Hematopoietic multipotent progenitor cell treated with erythropoietin and hydrocortisone succinate and interleukin-3 and kit ligand, for 15 days (in vitro differentiated cells): ENCODE measurements at places on chromosomes 4 and X.

- DNase-seq, result no peak
Measured at GRCh38 chrX:26470941-26471340, 255.0 kb downstream of the MAGEB5 start.

- no peak for DNase-seq
Measured at GRCh38 chr4:141119071-141119470, 14.2 kb downstream of the RNF150 start.

GRCh38 chr4:99629962-99630554, 27.6 kb downstream of the C4orf54 start:
- DNase-seq, result no peak

DNA sequence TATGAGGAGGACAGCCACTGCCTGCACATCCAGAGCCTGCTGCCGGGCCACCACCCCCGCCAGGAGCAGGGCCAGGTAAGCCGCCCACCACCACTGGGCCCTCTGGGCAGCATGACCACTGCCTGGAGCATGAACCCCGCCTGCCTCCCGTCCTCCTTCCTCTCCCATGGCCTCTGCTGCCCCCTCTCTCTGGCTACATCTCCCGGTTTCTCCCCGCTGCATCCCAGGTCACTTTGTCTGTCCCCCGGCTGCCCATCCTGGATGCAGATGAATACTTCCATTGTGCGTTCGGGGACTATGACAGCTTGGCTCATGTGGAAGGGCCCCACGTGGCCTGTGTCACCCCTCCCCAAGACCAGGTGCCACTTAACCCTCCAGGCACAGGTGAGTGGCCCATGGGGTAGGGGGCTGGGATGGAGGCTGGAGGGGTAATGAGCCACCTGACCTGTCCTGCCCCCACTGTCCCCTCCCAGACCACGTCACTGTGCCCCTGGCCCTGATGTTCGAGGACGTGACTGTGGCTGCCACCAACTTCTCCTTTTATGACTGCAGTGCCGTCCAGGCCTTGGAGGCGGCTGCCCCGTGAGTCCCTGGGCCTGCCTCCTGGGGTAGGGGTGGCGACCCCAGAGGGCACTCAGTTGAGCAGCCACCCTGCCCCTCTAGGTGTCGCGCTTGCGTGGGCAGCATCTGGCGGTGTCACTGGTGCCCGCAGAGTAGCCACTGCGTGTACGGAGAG, 6.0 kb downstream of the PLXNB3 start:
- no peak for DNase-seq

DNA sequence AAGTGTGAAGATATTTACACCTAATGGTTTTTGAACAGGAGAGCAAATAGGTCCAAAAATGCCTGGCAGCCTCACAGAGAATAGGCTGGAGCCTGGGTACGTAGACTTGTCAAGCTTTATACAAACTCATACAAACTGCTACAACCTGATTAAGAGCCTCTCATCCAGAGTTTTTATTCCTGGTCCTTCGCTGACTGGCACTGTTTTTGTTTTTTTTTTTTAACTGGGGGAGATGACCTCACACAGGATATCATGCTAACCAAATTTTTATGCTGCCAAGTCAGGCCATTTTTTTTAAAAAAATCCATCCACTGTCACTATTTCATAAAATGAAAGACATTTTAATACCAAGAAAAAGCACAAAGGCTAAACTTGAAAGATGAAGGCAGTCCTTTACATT, 1.9 kb downstream of the FAM114A1 start:
- no peak for DNase-seq

- DNase-seq, result no peak
Measured at GRCh38 chrX:29691044-29691443, 524.3 kb upstream of the MAGEB2 start.

GRCh38 chr4:12123707-12124106, 695.0 kb upstream of the HS3ST1 start:
- DNase-seq, result no peak

DNA sequence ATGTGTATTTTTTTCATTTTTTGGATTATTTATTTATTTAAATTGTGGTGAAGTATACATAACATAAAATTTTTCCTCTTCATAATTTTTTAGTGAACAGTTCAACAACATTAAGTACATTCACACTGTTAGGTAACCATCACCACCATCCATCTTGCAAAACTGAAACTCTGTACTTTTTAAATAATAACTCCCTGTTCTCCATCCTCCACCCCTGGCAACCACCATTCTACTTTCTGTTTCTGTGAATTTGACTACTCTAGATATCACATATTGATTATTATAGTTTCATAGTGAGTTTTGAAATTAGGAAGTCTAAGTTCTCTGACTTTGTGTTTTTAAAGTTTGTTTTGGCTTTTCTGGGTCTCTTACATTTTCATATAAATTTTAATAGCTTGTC, 89.3 kb upstream of the STX18 start:
- DNase-seq, result no peak

DNA sequence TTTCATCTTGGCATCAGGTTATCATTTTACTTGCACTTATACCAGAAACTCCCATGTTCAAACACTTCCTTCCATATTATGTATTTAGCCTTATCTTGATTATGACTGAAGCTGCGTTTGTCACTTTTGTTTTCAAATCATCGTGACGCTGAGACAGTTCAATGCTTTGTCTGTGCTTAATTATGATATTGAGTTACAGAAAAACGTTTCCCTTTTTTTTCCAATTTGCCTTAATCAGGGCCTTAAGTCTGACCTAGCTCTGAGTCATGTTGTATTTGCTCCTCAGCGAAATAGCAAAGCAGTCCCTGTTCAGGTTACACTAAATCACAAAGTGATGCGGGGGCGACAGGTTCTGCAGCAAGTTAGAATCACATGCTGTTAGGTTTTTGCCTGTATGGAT, 254.7 kb downstream of the AFF2 start:
- no peak for DNase-seq

- DNase-seq, result no peak
Measured at GRCh38 chr4:74501579-74501978, 56.6 kb downstream of the AREG start.

GRCh38 chr4:123162859-123163258, 233.7 kb upstream of the SPRY1 start:
- DNase-seq, result no peak

GRCh38 chr4:140162596-140162995, 8.6 kb upstream of the MAML3 start:
- DNase-seq, result no peak

DNA sequence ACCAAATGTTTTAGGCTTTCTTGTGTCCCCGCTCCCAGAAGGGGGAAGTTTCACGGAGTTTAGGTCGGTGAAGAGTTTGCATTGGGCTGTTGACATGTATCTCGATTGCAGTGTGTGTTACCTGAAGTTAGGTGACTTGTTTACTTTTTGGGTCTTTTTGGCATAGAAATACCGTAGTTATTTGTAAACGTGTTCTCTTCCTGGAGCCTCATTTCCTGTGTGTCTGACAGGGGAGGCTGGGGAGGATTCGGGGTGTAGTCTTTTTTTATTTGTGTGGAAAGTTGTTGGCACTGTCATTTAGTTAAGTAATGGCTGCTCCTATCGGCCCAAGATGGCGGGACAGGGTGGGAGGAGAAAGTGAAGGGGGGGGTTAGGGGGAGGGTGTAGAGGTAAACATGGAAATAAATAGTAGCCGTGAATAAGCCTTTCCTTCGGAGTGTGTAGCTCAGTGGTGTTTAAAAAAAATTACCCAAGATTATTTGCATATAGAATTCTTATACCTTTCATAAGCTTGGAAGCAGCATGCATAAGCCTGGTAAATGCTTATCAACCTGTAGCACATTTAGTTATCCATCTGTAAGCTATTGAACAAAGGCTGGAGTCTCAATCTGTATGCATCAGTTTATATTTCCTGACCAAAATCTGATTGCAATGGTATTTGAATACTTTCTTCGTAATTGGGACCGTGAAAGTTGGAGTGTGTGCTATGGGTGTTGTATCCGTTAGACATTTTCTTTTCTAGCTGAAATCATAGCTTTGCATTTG, 1.6 kb downstream of the KDM6A start:
- DNase-seq, result peak; percentile 73

DNA sequence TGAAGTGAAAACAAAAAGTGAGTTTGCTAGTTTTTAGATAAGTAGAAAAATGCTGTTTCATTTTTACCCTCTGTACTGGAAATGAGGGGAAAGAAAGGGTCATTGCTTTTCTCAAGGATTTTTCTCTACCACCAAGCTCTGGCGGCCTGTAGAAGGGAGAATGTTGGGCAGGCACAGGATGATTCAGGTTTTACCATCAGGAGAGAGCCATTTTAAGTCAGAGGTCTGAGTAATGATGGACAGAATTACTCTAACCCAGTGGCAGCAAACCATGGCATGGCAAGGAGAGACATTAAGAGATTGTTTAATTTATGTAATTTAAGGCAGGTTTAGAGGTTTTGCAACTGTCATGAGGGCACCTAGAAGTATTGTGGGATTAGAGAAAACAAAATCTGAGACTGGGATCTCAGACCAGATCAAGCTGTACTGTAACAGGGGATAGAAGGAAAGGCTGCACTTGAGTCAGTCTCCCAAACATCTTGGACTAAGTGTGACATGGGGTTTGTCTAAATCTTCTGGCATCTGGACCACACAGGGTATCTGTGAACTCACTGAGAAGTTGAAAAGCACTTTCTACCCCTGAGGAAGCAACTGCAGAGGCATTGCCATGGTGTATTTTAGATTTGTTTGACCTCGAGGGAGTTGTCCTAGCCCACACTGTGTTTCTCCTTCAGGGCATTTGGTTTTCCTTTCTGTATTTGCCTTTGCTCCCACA, 81.6 kb downstream of the BANK1 start:
- no peak for DNase-seq

DNA sequence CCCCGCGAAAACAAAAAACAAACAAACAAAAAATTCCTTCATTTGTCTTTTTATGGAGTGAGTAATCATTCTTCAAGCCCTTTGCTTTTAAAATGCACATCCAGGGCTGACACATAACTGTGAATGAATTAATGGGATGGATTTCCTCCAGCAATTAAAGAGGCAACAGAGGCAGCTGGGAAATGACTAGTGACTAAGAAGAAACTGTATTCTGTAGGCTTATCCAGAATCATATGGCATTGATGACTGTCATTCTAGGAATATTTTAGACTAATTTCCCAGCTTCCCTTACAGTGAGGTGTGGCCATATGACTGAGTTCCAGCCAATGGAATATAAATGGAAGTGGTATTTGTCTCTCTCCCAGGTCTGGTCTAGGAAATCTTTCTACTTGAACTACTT, 46.8 kb upstream of the PDE5A start:
- DNase-seq, result no peak

DNA sequence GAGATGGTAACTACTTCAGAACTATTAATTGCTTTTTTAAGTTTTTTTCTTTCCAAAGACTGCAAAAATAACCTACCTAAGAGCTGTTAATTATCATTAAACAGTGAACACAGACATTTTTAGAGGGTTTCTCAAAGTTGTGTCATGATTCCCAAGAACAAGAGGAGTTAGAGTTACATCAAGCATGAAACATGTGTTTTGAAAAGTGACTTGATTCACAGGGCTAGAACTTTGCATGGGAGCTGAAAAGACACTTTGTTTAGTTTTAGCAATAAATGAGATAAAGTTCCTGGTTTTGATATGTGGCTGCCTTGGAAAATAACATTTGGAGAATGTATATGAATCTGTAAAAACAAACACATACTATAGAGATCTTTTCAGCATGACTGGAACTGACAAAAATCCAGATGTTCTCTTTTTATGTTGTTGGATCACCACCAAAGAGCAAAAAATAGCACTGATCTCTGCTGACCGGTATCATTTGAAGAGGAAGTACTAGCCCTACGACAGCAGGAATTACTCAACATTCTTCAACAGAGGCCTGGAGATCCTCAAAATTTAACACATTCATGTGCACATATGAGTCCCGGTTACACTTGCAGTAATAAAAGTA, 173.0 kb upstream of the PCDH18 start:
- no peak for DNase-seq

DNA sequence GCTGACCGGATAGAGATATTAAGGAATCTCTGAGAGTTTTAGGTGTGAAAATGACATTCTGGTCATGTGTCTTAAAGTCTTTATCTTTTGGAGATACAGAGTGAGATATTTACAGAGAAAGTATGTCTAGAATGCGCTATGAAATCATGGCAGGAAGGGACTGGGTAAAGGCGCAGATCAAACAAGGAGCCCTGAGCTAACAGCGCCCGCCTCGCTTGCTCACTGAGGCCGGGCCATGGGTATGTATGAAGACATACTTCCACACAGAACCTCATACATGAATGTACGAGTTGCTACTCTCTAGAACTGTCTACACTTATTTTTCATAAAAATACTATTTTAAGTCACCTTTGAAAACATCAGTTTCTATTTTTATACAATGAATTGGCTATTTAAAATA, 20.0 kb downstream of the FAM53A start:
- DNase-seq, result no peak

GRCh38 chr4:48779095-48779997, 733 bp downstream of the FRYL start:
- peak; percentile 53 for DNase-seq

- DNase-seq, result no peak
Measured at GRCh38 chr4:24778464-24779225, 16.7 kb upstream of the SOD3 start.

GRCh38 chrX:79601341-79602131, 234.4 kb upstream of the ITM2A start:
- DNase-seq, result no peak

- DNase-seq, result no peak
Measured at GRCh38 chr4:47451657-47452056, 11.8 kb downstream of the COMMD8 start.

- no peak for DNase-seq
Measured at GRCh38 chr4:27514711-27515110, 654.1 kb downstream of the STIM2 start.

GRCh38 chr4:64384237-64385203, 24.7 kb downstream of the TECRL start:
- no peak for DNase-seq

DNA sequence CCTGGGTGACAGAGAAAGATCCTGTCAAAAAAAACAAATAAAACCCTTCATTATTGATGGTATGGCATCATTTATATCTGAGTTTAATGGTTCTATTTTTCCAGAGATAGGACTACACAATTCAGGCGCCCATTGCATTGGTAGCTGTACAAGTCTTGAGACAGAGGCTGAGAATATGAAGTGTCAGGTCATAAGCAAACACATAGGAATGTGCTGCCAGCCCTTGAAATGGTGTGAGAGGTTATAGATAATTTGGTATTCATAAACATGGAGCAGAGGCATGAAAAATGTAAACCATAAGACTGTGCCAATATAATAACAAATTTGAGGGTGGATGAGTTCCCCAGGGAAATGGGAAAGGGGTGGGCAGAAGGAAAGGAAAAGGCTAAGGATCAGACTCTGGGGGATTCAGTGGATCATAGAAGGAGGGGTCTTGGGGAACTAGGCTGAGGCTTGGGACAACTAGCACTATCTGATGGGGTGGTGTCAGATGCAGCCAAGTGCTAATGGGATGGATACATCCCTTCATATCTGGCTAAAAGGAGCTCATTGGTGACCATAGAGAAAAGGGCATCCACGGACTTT, 50.8 kb downstream of the MAOA start:
- DNase-seq, result no peak

DNA sequence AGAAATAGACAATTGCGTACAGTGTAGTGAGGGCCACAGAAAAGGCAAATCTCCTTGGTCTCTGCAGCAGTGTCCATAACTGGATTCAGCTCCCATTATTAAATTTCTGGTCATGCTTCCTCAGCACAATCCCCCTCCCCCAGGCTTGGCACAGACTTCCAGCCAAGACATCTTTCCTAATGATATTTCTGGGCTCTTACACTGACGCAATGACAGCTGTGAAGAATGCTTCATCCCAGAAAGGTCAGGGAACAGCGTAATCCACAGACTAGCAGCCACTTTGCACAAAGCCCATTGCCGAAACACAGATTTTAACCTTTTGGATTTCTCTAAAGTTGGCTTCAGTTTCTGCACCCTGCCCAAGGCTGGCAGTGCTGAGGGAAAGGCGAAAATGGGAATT, 597.6 kb upstream of the CPEB2 start:
- no peak for DNase-seq
